Right lung (tissue), 10 donors: ENCODE measurements at places on chromosomes 12 and 14.

GRCh38 chr12:117388951-117389446, 27.6 kb upstream of the NOS1 start:
- DNase-seq: no peak

GRCh38 chr12:5590316-5590715, 158.4 kb downstream of the NTF3 start:
- DNase-seq: no peak

GRCh38 chr14:99578541-99579101, 25.4 kb downstream of the CCDC85C start:
- no peak for DNase-seq

- no peak for DNase-seq
These were observed 64.5 kb downstream of the GALNT16 start for GRCh38 chr14:69324341-69324931.

DNA sequence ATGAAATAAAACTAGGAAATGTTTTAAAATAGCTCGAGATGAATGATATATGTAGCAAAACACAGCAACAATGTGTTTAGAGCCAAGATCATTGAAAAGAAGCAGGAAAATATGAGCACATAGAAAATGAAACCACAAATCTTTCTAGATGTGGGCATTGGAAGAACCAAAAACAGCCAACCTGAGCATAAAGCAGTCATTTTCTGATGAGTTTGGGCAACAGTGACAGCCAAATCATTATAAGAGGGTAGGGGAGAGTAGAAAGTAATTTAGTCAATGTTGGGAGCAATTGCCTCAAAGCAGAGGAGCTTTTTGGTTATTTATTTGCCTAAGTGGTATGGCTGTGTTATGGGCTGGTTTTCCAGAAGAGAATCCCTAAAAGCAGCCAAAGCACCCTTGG, 8.8 kb upstream of the BICDL1 start:
- no peak for DNase-seq

DNA sequence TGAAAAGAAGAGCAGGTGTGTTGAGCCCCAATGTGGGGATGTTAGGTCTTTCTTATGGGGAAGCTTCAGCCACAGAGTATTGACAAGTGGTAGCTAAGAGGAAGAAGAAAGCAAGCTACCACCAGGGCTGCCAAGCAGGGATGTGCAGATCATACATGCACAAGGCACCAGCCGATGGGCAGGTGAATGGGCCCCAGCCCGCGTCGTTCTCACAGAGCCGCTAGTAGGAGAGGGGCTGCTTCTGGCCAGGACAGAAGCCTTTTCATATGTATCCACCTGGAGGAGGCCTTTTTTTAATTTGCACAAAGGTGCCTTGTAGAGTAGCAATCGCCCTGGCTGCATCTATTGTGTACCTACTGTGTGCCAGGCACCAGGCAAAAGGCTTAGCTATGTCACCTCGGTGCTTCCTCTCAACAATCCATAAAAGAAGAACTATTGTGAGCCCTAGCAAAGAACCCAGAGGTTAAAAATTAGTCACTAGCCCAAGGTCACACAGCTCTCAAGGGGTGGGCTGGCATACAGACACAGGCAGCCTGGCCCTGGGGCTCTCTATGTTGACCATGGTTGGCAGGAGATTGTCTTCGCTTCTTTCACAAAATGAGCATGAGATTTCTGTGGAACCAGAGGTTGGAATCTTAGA, 8.2 kb downstream of the NUAK1 start:
- DNase-seq: no peak

GRCh38 chr12:67327466-67327865, 58.3 kb downstream of the CAND1 start:
- DNase-seq: no peak

DNA sequence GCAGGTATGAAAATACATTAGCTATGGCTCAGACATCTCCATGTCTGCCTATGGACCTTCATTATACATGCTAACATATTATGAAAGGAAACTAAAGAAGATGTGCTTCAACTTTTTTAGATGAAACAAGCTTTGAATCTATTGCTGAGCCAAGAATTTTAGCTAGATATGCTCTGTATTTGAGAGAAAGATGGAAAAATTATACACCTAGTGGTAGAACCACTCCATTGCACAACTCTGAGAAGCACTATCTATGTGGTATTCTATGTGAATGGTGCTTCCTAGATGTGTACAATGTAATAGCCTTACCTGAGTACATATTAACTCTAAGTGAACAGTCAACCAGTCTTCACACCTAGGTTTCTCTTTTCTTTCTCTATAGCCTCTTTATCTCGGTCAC, 17.3 kb downstream of the EPYC start:
- no peak for DNase-seq

DNA sequence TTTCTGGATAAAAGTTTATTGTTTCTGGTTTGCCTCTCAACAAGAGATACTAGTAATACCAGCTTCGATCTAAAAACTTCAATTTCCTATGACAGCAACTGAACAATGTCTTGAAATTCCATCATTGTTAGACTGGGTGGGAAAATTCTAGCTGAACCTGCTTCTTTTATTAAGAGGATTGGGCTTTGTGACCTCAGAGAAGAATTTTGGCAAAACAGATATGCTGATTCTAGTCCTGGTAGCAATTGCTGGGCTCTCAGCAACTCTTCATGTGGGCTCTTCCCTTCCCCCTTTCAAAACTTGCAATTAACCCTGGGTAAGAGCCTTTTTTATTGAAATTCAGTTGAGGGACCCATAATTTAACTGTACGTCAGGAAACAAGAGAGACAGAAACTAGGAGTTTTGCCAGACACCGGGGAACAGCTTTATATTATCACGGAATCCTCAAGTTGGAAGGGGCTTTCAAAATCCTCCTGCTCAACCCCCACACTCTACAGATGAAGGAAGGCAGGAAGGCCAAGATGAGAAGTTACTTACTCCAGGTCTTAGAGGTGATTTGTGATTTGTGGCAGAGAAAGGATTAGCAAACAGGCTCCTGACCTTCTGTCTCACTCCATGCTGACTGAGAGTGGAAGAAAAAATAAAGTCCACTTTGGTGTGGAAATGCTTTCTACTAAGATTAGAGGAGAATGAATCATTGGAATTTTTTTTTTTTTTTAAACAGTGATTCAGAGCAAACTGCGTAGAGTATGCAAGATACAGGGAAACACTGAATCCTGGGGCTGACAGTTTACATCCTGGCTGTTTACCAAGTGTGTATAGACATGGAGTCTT, 239.0 kb upstream of the ATP2B1 start:
- no peak for DNase-seq

DNA sequence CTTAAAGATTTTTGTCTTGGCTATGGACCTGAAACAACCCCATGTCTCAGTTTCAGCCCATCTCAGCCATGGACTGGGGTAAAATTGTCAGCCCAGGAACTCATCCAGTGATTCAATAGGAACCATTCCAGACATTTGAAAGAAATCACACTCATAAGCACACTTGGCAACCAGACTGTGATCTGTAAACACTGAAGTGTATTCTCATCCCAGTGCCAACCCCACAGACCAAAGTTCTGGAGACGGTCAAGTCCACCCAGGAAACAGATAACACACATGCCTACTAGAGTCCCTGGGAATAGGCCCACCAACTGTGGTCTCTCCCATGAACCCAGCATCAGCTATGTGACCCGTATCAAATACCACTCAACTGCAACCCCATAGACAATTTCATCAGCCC, 804.6 kb downstream of the TRHDE start:
- no peak for DNase-seq

GRCh38 chr14:67636361-67636919, 16.7 kb downstream of the ARG2 start:
- no peak for DNase-seq

DNA sequence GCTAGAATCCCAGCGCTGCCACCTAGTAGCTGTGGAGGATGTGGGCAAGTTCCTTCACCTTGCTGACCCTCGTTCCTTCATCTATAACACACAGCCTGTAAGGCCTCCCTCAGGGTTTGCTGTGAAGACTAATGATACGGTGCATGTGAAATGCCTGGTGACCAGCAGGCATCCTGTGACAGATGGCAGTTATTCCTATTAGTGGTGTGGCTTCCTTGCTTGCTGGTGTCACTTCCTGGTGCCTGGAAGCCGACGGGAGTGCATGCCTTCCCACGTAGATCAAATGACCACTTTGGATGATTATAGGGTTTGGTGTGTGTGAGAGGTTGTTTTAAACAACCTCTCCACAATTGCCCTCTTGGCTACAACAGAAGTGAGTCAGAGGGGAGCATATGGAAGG, 894.9 kb downstream of the VRK1 start:
- DNase-seq: no peak

DNA sequence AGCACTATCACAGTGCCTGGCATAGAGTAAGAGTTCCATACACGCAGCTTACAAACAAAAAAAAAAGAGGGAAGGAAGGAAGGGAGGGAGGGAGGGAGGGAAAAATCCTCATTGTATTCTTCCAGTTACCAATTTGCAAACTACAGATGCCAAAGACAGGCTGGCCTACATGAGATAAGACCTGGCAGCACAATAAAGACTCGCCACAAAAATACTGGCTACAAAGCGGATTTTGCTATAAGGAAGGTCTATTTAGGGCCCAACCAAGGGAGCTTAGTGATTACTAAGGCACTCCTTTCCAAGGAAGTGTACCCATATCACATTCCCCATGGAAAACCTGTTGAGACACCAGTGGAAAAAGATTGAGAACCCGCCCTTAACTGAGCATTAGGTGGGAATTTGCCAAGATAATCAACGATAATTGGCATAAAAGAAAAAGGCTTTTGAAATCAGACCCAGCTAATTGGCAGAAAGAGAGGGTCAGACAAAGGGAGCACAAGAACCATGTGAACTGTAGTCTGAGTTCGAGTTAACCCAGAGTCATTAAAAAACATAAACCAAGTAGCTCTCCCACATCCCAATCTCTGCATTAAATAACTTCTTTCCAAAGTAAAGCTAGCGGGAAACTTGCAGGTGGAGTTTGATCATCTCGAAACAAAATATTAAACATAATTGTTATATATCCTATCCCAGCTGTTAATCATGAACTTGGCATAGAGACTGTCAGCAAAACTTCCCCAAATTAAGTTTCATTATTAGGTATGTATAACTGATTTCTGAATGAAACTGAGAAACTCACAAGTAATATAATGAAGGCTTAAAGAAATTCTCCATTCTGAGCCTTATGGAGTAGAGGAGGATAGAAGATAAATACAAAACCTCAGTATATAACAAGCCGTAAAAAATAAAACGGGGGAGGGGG, 50.1 kb downstream of the PHLDA1 start:
- no peak for DNase-seq

GRCh38 chr12:10012630-10013330, 2.4 kb downstream of the CLEC12B start:
- no peak for DNase-seq

DNA sequence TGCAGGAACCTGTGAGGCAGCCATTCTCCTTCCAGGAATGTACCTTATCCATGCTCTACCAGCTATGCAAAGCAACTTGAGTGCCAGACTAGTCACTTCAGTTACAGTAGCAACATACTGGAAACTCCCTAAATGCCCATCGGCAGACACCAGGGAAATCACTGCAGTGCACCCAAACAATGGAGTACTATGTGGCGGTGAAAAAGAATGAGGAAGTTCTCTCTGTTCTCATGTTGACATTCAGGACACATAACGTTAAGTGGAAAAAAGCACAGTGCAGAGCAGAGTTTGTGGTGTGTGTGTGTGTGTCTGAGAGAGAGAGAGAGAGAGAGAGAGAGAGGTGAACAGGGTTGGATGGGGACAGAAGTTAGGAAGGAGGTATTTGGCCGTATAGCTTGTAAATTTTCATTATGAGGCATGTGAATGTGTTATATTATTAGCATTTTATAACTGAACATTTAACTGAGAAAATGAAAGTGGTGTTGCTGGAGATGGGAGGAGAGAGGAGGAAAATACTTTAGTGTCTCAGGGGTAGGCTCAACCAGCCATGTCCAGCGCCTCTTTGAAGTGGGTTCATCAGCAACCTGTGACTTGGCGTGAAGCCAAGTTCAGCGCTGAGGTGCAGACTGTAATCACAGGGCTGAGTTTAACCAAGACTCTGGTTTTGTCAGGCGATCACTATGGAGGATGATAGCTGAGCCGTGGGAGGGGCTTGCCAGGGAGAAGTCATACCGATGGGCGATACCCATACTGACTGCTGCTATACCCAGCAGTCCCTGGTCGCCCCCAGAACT, 17.3 kb downstream of the TNFAIP2 start:
- no peak for DNase-seq

GRCh38 chr14:68127166-68127565, 307.6 kb downstream of the RAD51B start:
- no peak for DNase-seq

DNA sequence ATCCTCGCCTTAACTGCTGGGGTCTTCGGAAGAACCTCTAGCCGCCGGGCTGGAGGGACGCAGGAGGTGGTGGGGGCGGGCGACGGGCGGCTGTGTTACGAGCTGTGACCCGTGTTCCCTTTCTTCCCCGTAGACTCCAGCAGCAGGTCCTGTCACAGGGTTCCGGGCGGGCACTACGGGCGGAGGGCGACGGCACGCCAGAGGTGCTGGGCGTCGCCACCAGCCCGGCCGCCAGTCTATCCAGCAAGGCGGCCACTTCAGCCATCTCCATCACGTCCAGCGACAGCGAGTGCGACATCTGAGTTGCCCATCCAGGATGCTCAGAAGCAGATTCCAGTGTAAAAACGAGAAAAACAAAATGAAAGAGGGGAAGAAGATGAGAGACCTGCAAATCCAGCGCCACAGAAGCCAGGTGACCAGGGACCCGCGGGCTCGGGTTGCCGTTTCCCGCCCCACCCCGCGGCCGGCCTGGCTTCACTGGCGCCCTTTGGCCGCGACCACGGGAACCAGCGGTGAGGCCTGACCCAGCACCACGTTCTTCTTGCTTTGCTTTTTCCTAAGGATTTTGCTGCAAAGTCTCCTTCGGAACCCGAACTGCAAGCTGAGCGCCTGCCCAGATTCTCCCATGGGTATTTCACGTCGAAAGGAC, 2.1 kb downstream of the SIX6 start:
- no peak for DNase-seq

DNA sequence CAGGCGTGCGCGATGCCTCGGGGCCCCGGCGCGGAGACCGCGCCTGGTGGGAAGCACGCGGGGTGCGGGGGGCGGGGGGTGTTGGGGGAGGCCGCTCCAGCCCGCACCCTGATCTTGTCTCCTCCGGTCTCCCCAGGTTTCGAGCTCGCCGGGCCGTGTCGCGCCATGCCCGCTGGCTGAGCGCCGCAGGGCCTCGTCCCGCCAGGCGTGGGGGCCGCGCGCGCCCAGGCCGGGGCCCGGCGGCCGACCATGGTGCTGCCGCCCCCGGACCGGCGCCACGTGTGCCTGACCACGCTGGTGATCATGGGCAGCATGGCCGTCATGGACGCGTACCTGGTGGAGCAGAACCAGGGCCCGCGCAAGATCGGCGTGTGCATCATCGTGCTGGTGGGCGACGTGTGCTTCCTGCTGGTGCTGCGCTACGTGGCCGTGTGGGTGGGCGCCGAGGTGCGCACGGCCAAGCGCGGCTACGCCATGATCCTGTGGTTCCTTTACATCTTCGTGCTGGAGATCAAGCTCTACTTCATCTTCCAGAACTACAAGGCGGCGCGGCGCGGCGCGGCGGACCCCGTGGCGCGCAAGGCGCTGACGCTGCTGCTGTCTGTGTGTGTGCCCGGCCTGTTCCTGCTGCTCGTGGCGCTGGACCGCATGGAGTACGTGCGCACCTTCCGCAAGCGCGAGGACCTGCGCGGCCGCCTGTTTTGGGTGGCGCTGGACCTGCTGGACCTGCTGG, 2.4 kb downstream of the TMEM121 start:
- DNase-seq: no peak

GRCh38 chr12:20442322-20442721, 74.0 kb downstream of the PDE3A start:
- no peak for DNase-seq
